ENCODE measurements at places on chromosomes 4 and X. TPM values are rescaled to one million over a fixed set of nuclear protein-coding genes. Genes with fewer than 3 reads are reported as not detected.

The NUP62CL gene
- 5.5 TPM for total RNA-seq

DNA sequence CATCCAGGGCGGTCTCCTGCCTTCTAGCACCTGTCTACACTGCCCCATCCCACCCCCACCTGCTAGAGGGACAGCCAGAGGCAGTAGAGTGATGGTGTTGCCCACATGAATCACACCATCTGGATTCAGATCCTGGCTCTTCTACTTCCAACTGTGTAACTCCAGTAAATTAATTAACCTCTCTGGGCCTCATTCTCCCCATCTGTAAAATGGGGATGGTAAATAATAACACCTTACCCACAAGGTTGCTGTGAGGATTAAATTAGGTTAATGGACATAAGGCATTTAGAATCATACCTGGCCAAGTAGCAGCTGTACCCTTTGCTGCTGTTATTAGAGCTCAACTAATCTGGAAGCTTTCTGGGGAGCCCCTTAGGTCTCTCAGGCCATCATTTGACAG, 149.6 kb upstream of the BCOR start:
- no peaks in the 10 kb centered on the region for H3K36me3 ChIP-seq
- no peak overlapping the region for H3K27ac ChIP-seq
- no peak for DNase-seq
- H3K27me3 ChIP-seq = no peaks in the 10 kb centered on the region
- no peak overlapping the region for H3K4me3 ChIP-seq

The TMEM31 gene
- total RNA-seq = not detected

The P2RY10 gene
- not detected for total RNA-seq

DNA sequence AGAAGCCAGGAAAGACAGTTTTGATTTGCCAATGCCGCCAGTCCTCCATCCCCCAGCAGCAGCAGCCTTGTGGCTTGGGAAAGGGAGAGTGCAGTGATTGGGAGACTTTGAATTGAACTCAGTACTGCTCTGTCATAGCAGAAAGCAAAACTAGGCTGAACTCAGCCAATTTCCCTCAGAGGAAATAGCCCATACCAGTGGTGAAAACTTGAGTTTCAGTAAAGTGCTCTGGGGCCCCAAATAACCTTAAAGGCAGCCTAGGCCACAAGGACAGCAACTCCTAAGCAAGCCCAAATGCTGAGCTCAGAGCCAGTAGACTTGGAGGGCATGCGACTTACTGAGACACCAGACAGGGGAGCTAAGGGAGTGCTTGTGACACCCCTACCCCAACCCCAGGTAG, 2.0 kb upstream of the PROM1 start:
- no peak for DNase-seq
- peaks cover 27% of the 10 kb centered on the region for H3K4me1 ChIP-seq
- no peak overlapping the region for H3K4me3 ChIP-seq
- H3K36me3 ChIP-seq = no peaks in the 10 kb centered on the region

- H3K4me3 ChIP-seq = no peak overlapping the region
- peak; percentile 80 for DNase-seq
- no peaks in the 10 kb centered on the region for H3K27me3 ChIP-seq
- peaks cover 31% of the 10 kb centered on the region for H3K4me1 ChIP-seq
Measured at GRCh38 chr4:82710197-82710929, 88.2 kb downstream of the SCD5 start.

The XAGE2 gene
- total RNA-seq = not detected

- H3K27me3 ChIP-seq = no peaks in the 10 kb centered on the region
- H3K4me1 ChIP-seq = no peaks in the 10 kb centered on the region
- no peak for DNase-seq
Measured at GRCh38 chr4:86847571-86847970, 1.6 kb downstream of the SLC10A6 start.

The NDST3 gene
- not detected for total RNA-seq

The KIT gene
- not detected for total RNA-seq

GRCh38 chr4:82401600-82401999, 27.8 kb upstream of the HNRNPD start:
- no peak for DNase-seq
- no peaks in the 10 kb centered on the region for H3K27me3 ChIP-seq
- H3K4me1 ChIP-seq = no peaks in the 10 kb centered on the region
- H3K36me3 ChIP-seq = no peaks in the 10 kb centered on the region

DNA sequence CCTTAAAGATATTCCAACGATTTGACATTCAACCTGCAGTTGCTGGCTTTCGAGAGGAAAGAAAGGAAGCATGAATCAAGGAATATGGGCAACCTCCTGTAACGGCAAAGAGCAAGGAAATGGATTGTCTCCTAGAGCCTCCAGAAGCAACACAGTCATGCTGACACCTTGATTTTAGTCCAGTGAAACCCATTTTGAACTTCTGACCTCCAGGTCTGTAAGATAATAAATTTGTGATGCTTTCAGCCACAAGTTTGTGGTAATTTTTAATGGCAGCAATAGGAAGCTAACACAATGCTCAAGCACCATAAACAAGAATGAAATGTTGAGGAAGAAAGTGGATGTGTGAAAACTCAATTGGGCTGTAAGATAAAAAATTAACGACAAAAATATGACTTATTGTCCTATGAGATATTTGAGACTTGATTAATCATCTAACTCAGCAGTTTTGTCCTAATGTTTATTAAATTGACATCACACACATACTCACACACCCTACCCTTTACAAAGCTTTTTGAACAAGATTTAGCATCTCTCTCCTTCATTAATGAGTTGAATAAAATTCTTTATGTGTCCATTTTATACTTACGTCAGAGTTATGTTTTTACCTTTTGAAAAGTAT, 857.2 kb upstream of the INTU start:
- no peak for DNase-seq
- no peaks in the 10 kb centered on the region for H3K27me3 ChIP-seq
- no peak overlapping the region for H3K4me3 ChIP-seq

The CXCL11 gene
- total RNA-seq = not detected

- H3K4me3 ChIP-seq = no peak overlapping the region
- DNase-seq = no peak
- H3K4me1 ChIP-seq = peaks cover 50% of the 10 kb centered on the region
- H3K36me3 ChIP-seq = no peaks in the 10 kb centered on the region
Measured at GRCh38 chr4:37602454-37603069, 83.6 kb downstream of the RELL1 start.
